Activated B cell treated with CpG ODN at 0.5 μM for 24 hours (primary cell): ENCODE measurements at places on chromosomes 7 and 10. TPM values are rescaled to one million over a fixed set of nuclear protein-coding genes. Genes with fewer than 3 reads are reported as not detected.

ITIH5 gene
- total RNA-seq, result not detected in 2 replicates

TYW1 gene
- total RNA-seq, result 22.5 and 26.1 TPM in 2 replicates

PLXNA4 gene
- total RNA-seq, result 0.02 TPM in 1 of 2 replicates, not detected in the other

- no peak overlapping the region for H3K27ac ChIP-seq
- H3K36me3 ChIP-seq, result no peaks in the 10 kb centered on the region
These were observed 61.2 kb downstream of the CDH23 start for GRCh38 chr10:71457908-71458307.

- no peak for DNase-seq
- peaks cover 6% of the 10 kb centered on the region for H3K27me3 ChIP-seq
- H3K27ac ChIP-seq, result no peak overlapping the region
- H3K4me3 ChIP-seq, result no peak overlapping the region
These were observed 100.3 kb downstream of the FAS start for GRCh38 chr10:89090756-89091445.
